NCI-H748 treated with DMSO at 0.1 percent for 48 hours (cell line): ENCODE measurements at places on chromosomes 11 and 22.

DNA sequence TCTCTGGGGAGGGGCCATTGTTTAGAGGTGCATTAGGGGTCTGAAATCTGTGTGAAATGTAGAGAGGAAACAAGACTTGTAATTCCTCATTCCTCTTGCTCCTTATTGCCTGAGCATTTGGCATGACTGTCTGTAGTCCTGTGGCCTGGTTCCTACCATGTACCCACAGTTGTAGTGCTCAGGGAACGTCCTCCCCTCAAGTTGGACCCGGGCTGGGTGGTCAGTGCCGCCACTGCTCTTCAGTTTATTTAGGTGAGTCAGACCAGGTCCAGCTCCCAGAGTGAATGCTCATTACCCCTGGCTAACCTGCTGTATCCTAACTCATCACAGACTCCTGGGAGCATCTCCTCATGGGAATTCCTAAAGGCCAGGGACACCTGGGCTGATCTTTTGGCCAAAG, 139.8 kb downstream of the GRIK4 start:
- DNase-seq = no peak

DNA sequence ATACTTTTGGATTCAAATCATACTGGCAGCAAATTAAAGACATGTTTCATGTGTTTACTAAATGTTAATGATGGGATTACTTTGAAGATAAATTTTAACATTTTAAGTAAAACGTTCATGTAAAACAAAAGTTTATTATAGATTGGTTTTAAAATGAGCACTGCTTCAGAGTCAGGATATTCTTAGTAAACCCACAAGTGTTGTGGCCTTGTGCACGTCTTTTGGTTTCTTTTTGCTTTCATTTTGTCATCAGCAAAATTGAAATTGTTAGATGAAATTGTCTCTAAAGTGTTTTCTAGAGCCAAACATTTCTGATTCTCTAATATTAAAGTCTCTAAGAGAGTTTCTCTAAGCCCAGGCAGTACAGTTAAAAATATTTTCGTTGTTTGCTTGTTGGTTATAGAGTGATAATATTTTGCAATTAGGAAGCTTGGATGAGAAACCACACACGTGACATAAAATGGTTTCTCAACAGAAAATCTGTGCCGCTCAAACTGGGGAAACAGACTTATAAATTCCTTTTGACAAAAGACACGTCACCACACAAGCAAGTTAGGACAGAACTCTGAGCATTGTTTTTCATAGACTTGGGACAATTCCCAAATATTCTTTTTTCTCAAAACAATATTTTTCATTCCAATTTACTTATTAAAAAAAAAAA, 164.4 kb downstream of the TEAD1 start:
- DNase-seq = no peak

- DNase-seq = no peak
These were observed 2.1 kb downstream of the MFRP start for GRCh38 chr11:119344291-119345010.

- DNase-seq = no peak
These were observed 27.0 kb upstream of the MUC5B start for GRCh38 chr11:1195682-1196515.

DNA sequence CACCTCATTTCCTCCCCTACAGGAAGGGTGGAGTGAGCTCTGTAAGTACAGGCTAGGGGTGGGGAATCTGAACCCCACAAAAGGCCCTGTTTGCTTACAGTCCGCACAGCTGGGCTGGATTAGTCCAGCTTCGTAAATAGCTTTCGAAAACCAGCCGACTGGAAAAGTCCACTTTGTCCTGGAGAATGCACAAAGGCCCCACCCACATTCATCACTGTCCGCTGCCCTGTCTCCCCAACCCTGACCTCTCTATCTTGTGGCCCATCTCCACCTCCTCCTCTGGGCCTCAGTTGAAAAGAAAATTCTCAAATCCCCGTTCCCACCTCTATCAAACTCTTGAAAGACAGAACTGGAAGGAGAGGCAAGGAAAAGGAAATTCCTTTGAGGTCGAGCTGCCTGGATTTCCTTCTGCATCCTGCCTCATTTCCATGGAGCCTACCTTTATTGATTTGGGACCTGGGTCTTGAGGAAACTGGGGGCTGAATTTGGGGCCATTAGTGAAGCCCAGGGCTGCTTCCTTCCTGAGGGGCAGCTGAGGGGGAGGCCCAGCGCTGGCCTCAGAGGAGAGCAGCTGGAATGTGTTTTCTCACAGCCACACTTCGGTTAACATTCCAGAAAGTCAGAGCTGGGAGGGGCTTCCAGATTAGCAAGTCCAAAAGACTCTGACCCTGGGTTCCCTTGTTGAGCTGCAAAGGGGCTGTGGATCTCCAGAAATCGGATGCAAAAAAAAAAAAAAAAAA, 147.6 kb downstream of the FBXO7 start:
- no peak for DNase-seq

DNA sequence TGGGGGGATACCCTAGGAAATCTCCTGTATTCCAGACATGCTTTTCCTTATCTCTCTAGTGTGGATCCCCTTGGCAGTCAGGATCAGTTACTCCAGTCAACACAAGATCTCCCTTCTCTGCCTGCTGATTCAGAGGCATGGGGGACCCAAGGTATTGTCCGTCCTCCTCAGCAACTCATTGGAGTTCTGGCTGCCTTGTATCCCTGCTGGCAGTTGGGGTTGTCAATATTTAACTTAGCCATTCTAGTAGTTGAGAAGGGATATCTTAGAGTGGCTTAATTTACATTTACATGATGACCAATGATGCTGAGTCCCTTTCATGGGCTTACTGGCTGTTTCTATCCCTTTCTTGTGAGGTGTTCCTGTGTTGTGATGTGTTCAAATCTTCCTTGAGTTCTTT, 74.2 kb downstream of the GRK3 start:
- no peak for DNase-seq

DNA sequence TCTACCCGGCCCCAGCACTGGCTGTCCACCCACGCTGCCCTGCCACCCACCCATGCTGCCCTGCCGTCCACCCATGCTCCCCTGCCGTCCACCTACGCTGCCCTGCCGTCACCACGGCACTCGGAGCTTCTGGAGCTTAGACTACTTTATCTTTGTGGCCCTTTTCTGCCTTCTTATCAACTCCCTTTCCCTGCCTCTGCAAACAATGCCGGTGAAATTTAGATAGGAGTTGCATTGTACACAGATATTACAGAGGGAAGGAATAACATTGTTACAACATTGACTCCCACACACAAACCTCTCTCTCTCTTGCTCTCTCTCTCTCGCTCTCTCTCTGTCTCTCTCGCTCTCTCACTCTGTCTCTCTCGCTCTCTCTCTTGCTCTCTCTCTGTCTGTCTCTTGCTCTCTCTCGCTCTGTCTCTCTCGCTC, 33.7 kb upstream of the BRSK2 start:
- no peak for DNase-seq

GRCh38 chr11:55357560-55358184, 10.1 kb upstream of the OR4A15 start:
- DNase-seq = no peak

DNA sequence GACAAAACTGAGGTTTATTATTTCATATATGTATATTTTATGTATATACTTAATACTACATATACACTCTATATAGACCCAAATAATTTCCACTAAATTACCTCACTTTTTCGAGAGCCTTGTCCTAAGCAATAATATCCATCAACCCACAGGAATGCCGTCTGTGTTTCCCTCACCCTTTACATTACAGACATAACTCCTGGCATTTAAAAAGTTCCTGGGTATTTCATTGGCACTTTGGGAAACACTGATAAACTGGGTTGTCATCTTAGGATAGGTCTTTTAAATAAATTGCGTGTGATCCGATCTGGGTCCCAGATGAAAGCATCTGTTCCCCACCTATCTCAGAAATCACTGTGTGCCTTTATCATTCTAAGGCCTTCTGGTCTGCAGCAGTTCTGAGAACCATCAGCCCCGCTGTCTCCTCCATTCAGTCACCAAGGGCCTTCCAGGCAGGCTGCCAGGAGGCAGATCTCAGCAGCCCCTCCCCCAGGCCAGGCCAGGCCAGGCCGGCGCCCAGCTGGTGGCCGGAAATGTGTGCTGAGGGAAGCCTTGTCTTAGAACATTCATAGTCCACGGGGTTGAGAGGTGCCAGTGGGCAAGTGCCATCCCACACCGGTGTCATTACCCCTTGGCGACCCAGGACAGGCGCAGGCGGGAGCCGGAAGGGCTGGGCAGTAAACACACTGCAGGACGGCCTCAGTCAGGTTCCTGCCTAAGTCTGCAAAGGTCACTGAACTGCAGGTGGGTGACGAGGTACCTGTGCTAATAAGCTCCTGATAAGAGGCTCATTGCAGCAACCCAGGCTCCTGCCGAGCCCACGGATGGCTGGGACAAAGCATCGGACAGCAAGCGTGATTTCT, 3.3 kb downstream of the FGF19 start:
- DNase-seq = peak; percentile 48

DNA sequence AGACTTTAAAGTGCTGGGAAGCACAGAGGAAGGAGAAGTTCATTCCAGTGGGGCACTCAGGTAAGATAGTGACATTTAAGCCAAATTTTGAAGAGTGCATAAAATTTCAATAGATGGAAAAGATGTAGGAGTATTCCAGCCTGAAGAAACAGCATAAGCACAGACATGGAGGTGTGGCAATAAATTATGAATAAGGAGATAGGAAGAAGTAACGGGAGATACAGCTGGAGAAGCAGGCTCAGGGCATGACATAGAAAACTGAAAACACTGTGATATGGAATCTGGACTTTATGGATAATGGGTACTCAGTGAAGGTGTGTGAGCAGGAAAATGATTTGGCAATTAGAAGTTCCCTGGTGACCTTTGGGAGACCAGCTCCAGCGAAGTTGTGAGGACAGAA, 33.3 kb downstream of the P4HA3 start:
- DNase-seq = no peak
